Stimulated activated CD8-positive, alpha-beta memory T cell treated with anti-CD3 and anti-CD28 coated beads, Interleukin-7, amount 100 ng/mL, for 48 hours (primary cell): ENCODE measurements at places on chromosomes 6 and 20.

GRCh38 chr6:161721511-161721910 is 447.6 kb upstream of the AGPAT4 start:
- DNase-seq: no peak

- no peak for DNase-seq
Observed at GRCh38 chr6:44661221-44662008, 273.9 kb downstream of the CDC5L start.

DNA sequence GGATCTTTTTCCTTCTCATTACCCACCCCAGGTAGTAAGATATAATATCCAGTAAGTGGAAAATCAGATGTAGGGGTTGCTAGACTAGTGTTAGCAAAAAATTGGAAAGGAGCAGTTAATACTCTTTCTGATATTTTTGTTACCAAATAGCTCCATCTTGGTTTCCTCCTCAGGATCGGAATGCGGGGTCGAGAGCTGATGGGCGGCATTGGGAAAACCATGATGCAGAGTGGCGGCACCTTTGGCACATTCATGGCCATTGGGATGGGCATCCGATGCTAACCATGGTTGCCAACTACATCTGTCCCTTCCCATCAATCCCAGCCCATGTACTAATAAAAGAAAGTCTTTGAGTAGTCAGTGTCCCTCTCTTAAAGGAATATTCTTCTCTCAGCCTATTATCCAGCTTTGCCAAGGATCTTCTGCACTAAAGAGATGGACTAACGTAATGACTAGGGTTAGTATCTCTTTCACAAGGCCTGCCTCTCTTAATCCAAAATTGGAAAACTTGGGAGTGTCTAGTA is 1.5 kb downstream of the ROMO1 start:
- DNase-seq: no peak

- no peak for DNase-seq
Observed at GRCh38 chr20:60372275-60372674, 414.1 kb downstream of the CDH26 start.

DNA sequence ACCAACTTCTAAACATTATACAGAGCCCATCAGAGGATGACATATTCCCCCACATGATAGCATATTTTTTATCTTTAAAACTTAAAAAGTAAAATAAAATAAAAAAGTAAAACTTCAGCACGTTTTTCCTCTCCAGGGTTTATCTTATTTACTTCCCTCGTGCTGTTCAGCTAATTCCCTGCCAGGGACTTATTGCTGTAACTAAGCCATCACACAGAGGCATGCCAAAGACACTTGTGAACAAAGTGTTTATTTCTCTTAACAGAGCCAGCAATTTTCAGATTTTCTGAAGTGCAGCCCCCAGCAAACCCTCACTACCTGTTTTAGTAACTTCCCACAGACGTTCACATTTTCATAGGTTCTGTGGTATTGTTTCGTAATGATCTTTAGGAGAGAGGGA is 293.8 kb downstream of the ZNF217 start:
- DNase-seq: no peak

DNA sequence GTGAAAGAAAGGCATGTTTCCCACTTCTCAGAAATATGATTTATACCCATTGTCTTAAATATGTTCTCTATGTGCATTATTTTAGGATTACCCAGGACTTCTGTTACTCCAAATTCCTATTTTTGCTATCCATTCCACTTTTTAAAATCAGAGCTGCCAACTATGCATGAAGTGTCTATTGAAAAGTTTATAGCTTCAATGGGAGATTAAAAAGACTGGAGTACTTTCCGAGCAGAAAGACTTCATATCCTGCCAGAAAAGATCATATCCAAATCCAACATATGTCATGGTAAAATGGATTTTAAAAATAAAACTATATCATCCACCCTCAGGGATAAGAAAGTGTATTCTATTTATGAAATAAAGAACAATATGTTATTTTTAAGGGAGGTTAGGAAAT is 212.7 kb downstream of the COL12A1 start:
- no peak for DNase-seq

DNA sequence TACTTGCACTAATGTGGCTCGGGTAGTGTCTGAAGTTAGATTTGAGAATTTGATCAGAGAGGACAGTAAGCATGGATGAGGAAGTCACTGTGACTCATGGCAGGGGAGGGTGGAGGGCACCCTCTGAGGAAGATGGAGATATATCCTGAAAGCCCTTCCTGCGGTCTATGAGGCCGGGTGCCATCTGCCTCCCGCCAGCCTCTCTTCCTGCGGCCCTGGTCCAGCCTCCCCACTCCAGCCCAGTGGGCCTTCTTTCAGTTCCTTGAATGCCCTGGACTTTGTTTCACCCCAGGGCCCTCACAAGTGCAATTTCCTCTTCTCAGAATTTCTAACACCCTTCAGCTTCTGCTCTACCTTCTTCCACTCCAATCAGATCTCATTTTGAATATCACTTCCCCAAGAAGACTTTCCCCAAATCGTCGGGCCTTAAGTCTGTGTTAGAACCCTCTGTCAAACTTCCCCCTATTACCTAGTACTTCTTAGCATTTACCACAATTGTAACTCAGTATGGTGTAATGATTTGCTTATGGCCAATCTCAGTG is 20.2 kb upstream of the TNFAIP3 start:
- no peak for DNase-seq

DNA sequence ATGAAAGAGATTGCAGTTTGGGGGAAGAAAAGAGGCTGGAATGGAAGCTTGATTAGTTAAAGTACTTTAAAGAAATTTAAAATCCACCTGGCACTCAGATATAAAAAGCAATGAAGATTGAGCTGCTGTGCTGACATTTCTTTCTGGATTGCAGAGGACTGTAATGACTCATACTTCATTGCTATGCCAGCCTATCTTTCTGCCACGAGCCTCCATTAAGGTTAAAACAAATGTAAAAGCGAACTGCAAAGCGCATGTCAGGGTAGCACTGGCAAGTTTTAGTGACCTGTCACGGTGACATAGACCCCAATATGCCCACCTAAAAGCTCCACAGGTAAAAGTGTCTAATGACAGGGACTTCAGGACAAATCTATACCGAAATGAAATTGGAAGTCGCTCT is 449.6 kb downstream of the C6orf118 start:
- DNase-seq: no peak

DNA sequence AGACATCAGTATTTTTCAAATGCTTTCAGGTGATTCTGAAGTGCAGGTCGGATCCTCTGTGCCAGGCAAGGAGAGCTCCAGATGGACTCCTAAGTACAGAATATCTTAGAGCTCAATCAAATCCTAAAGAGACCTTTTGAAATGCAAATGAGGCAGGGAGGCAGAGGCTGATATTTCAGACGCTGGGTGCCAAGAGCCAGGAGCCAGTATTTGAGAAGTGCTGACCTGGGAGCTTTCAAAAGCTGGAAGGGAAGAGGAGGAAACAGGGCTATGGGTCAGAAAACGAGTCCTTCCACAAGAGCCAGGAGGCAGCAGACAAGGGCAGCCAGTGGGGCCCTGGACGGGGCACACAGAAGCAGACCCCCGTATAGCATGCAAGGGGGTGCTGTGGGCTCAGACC is 46.1 kb upstream of the DSN1 start:
- no peak for DNase-seq

- DNase-seq: no peak
Observed at GRCh38 chr20:31537890-31538289, 23.6 kb downstream of the HM13 start.

- DNase-seq: no peak
Observed at GRCh38 chr6:170269151-170269845, 21.6 kb downstream of the DLL1 start.

GRCh38 chr6:84657486-84657885 is 106.9 kb downstream of the TBX18 start:
- no peak for DNase-seq

DNA sequence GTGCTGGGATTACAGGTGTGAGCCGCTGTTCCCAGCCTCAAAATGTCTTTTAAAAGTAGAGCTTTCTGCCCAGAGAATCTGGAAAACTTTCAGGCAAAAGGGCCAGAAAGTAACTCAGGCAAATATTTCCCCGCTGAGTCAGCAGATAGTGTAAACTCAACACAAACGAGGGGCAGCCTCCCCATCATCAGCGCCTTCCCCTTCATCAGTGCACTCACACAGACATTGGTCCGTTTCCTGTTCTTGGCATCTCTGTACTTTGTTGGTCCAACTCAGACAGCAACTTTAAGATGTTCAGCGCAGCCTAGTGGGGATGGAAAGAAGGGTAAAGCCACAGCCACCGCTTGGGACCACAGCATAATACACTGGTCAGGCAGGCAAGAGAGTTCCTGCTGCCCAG is 69.5 kb downstream of the CSE1L start:
- DNase-seq: no peak

DNA sequence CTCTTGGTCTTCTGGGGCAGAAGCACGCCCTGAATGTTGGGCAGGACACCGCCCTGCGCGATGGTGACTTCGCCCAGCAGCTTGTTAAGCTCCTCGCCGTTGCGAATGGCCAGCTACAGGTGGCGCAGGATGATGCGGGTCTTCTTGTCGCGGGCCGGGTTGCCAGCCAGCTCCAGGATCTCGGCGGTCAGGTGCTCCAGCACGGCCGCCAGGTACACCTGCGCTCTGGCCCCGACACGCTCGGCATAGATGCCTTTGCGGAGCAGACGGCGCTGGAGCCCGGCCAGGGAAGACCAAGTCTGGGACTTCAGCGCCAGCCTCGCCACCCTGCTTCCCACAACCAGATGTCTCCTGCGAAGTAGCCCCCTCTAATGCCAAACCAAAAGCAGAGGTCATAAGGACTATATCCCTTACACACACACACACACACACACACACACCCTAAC is 8.0 kb upstream of the SLC17A3 start:
- DNase-seq: no peak

DNA sequence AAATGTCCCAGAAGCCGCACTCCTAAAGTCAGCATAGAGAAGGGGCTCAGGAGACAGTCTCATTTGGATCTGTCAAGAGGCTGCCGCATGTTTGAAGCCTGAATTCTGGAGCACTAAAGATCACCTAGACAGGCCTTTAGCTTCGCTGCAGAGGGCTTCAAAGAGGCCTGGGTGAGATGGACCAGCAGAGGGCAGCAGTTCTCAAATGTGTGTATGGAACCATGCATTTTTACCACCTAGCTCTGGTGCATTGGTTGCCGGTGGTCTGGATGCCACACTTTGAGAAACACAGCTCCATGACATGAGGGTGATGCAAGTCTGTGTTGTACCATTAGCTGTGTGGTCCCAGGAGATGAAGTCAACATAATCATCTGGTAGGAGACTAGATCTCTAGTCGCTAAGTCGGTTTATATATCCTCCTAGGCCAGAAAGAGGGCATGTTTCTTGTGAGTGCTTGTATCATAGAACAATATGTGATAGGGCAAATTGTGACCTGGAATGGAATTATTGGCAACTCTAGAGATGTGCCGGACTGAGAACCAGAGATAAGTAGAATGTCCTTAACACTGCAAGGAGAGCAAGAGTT is 64.8 kb downstream of the KIAA0319 start:
- peak; percentile 37 for DNase-seq

DNA sequence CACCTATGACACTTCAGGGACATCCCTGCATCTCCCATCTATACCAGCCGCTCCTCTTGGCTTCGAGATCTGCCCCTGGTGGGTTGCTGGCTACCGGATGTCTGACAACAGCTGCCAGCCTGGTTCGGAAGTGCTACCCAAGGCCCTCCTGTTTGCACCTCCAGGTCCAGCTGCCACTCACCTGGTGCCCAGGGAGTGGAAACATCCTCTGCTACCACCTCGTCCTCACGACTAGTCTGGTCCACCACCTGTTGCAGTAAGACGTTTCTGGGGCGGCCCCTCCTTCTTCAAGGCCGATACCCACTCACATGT is 8.3 kb upstream of the PCMTD2 start:
- no peak for DNase-seq

DNA sequence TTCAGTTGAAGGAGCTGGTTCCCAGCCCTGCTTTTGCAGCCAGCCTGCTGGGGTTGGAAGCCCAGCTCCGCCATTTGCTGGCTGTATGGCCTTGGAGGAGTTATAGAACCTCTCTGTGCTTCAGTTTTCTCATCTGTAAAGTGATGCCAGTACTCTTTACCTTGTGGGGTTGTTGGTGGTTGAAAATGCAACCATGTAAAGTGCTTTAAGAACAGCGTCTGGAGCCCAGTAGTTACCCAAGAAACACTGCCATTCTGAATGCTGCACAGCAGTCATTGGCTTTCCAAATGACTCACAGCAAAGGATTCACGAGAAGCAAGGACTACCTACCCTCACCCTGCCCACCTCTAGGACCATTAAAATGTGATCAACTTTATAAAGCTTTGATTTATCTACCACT is 154.4 kb downstream of the F13A1 start:
- DNase-seq: no peak

- DNase-seq: no peak
Observed at GRCh38 chr6:16265351-16266341, 27.3 kb downstream of the GMPR start.

DNA sequence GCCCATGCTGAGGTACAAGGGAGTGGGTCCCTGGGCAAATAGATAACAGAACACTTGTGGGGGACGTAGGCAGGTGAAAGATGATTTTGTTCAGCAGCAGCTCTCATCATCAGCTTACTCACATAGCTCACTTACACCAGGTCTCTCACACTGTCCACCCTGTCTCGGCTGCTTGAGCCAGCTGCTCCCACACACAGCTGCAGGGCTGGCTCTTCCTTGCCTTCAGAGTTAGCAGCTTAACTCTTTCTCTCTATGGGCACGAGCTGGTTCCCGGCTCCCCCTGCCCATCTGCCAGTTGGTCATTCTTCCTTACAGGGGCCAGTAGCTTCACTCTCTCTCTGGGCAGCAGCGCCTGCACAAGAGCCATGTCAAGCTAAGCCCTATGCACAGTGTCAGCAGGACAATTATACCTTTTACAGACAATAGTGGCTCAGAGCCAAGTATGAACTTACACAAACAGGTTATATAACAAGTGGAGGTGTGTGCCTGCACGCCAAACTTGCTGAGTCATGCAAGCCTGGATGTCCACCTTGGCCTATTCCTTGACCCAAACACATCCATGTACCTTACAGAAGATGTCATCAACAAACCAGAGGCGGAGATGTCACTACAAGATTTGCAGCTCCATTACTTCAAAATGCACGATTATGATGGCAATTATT is 18.7 kb downstream of the ZNF391 start:
- no peak for DNase-seq
